ENCODE measurements at places on chromosomes 6 and 20.
A peak's percentile ranks its signal among the peaks of the same experiment; 100 is the strongest.

GRCh38 chr20:50475681-50476292, 34.4 kb upstream of the PTPN1 start:
- no peak for DNase-seq

DNA sequence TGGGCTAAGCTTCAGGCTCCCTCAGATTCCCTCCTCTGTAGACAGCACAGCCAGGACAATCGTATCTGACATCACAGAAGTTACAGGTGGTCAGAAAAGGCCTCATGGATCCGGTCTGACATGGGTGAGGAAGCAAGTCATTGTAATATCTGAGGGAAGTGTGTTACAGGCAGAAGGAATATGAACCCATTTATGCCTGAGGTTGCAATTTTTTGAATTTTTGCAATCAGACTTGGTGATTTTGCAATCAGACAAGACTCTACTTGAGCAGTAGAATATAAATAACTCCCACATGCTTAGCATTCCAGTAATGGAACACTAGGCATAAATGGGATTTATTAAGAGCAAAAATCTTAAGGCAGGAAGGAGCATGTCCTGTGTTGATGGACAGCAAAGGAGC, 52.1 kb downstream of the CBLN4 start:
- no peak for DNase-seq

- no peak for DNase-seq
These were observed 766 bp upstream of the TBC1D22B start for GRCh38 chr6:37256692-37257319.

GRCh38 chr20:54292185-54292584, 84.3 kb downstream of the PFDN4 start:
- no peak for DNase-seq

GRCh38 chr6:5146398-5146797, 61.3 kb downstream of the PPP1R3G start:
- no peak for DNase-seq

DNA sequence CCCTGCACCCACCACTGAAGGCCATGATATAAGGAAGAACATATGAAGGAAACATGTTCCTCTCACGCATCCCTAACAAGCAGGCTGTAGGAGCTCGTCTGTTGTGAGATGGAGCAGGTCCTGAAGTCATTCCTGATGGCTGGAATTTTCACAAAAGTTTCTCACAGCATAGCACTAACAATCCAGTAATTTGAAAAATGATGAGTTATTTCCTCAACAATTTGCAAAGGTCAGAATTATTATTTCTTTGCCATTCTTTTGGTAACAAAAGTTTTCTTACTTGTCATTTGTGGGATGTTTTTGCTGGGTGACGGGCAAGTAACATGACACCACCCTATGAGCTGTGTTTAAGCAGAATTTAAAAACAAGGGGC, 27.6 kb upstream of the FRMD1 start:
- DNase-seq = no peak

DNA sequence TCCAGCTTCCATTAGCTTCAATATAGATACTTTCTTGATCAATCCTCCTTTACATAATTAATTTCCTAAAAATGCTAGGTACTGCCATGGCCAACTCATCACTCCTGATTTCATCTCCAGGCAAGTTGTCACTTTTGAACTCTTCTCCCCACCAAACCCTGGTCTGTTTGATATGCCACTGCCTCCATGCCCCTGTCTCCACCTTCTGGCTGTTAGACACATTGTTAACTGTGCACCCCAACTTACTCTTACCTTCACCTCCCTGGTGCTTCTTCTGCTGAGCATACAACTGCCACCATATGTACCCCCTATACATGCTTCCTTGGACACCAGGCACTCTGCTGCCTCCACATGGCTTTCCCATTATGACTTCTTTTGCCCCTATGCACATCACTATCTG, 21.9 kb upstream of the AIG1 start:
- no peak for DNase-seq

- no peak for DNase-seq
These were observed 121.2 kb upstream of the KCNQ5 start for GRCh38 chr6:72500669-72501068.

- no peak for DNase-seq
These were observed 217.9 kb upstream of the SPTLC3 start for GRCh38 chr20:12790859-12791258.

DNA sequence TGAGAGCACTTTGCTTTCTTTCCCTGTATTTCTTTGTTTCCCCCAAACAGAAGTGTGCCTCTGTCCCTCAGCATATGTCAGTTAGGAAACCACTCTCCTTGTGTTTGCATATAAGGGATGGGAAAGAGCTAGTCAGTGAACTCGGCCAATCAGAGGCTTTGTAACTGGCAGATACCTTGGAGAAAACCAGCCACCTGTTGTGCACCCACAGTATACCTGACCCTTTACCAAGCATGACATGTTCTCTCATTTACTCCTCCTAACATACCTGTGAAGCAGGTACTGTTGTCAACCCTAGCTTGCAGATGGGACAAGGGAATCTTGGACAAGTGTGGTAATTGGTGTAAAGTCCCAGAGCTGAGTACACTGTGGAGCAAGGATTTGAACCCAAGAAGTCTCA, 96.1 kb upstream of the FAM8A1 start:
- no peak for DNase-seq

- DNase-seq = peak; percentile 55
These were observed 41.7 kb upstream of the FAM135A start for GRCh38 chr6:70371454-70372105.

DNA sequence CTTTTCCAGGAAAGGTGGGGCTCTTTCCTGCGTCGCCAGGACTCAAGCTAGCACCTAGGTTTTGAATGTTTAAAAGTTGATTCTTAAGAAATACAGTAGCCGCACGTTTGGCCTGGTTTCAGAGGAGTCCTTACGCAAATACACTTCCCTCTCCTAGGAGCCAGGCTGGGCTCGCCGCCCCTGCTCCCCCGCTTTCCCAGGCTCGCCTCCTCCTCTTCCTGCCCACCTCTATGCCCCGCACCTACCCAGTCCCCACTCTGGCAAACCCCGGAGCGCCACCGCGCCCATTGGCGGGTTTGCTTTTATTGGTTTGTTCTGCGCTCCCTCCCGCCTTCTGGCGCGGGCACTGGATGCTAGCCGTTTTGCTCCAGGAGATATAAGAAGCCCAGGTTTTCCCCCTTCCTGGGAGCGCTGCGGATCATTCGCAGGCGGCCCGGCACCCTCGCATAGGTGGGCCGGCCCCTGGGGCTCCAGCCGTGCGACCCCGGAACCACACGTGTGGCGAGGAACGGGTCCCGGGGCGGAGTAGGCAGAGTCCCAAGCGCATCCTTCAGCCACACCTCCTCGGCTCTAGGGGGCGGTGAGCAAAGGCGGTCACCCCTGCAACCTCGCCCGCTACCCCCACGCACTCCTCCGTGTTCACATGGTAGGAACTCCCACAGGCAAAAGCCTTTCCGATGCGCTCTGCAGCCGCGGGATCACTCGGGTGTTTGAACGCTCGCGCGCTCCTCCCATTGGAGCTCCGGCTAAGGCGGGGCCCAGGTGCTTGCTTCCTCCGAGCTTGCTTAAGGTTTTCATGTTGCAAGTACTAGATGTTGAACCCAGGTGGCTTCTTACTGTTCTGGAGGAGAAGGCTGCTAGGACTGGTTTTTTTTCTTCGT, 119.0 kb downstream of the RTN4IP1 start:
- DNase-seq = no peak

- no peak for DNase-seq
These were observed 32.9 kb downstream of the MMUT start for GRCh38 chr6:49430187-49430586.

DNA sequence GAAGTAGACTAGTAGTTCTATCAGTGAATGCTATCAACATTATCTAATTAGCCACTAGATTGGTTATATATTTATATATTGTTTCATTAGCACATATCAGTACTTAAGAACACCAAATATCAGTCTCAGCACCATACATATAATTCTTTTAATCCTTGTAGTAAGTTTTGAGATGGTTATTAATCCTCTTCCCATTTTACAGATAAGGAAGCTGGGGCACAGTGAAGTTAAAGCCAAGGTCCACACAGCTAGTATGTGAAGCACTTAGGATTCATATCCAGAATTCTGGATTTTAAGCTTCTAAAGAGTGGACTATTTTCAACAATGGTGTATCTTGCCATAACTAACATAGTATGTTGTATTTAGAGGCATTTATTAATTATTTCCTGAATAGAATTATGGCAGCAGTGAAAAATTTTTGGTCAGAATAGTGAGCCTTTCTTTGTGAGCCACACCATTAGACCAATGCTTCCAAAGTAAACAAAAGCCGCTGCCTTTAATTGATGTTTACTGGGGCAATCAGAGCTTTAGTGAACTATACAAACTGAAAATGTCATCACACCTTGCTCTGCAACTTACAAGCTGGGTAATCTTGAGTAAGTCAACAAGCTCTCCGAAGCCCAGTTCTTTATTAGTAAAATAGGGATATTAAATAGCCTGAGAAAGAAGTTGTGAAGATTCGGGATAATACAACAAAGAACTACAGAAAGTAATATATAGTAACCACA, 41.9 kb upstream of the HBS1L start:
- DNase-seq = no peak

GRCh38 chr6:26104457-26105108, 17.4 kb downstream of the HFE start:
- DNase-seq = no peak

GRCh38 chr6:156689656-156690055, 87.5 kb upstream of the ARID1B start:
- DNase-seq = peak; percentile 20

DNA sequence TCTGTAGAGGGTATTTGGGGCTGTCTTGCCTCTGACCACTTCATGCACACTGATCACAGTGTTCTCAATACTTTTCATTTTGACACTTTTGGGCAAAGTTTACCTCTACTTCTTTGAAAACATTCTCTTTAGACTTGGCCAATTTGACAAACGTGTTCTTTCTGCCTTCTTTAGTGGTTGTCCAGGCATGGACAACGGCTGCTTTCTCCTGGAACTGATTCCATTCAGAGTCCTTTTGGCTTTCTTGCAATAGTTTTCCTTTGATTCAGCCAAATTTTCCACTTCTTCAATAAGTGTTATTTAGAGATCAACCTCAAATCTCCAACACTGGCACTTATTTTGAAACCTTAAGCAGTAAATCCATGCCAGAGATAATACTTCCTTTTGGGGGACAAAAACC, 6.7 kb upstream of the CST9 start:
- peak; percentile 57 for DNase-seq

DNA sequence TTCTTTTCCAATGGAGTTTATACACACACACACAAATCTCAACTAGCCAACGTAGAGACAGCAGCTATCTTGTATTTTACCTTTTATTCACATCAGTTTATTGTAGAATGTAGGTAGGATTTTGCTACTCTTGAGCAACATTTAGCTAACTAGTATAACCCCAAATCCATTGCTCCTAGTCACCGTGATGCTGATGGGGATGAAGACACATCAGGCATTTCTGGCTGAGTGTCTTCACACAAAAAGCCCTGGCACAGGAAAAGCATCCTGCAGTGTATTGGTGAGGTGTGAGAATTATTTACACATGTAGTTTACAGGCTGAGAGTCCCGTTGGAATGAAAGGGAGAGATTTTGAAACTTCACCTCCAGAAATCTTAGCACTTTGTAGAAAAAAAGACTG, 65.9 kb upstream of the FBXL4 start:
- no peak for DNase-seq

- no peak for DNase-seq
These were observed 335.2 kb downstream of the ZFAND3 start for GRCh38 chr6:38154731-38155130.

DNA sequence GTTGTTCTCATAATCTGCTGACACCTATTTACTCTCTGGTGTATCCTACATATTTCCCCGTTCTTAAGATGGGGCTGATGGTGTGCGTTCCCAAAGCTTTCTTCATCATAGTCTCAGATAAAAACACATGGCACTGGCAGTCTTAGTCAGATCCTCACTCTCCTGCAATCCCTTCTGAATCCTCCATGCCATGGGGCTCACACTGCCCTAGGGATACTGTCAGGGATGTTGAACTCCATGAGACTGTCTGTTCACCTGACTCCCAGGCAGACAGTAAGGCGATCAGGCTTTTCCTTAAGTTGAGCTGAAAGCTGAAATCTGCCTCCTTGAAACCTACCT, 76.0 kb downstream of the SLX4IP start:
- DNase-seq = no peak

DNA sequence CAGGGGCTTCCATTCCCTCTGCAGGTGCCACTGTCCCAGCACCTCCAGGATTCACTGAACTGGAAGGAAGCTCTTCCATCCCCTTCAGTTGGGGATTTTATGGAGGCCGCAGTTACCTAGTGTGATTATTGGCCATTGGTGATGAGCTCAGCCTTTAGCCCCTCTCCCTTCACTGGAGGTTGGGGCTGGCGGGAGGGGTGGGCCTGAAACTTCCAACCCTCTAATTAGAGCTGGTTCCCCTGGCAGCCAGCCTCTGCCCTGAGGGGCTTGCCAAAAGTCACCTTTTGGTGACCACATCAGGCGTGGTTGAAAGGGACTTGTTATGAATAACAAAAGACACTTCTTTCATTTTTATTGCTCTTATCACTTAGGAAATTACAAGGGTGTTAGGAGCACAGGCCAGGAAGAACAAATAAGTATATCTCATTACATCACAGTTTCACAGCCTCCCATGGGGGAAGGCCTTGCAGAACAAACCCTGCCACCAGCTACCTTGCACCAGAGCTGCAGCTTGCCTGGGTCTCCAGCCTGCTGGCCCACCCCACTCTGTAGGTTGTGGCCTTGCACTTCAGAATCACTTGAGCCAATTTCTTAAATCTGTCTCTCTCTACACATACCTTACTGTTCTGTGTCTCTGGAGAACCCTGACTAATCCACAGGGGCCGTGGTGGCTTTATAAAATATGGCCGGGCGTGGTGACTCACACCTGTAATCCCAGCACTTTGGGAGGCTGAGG, 5.0 kb downstream of the PYGB start:
- no peak for DNase-seq

- DNase-seq = no peak
These were observed 91.7 kb upstream of the MAP3K4 start for GRCh38 chr6:160899671-160900430.

- no peak for DNase-seq
These were observed 31.0 kb downstream of the TRERF1 start for GRCh38 chr6:42420741-42421140.

DNA sequence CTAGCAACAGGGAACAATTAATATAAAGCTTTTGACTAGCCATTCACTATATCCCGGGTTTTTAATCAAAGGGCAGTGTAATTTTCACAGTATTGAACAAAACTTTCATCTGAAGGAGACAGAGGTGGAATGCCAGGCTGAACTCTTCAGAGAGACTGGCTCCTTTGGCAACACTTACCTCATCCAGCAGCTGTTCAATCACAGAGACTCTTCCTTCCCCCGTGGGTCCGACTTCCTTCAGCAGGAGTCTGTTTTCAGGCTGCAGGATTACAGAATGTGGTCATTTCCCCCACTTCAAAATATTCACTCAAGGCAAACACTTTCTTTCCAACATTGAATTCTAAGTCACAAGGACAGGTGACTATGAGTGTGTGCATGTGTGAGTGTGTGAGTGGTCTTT, 76.6 kb downstream of the DZANK1 start:
- DNase-seq = no peak

- DNase-seq = no peak
These were observed 90.2 kb downstream of the DST start for GRCh38 chr6:56552187-56553130.
